ENCODE measurements at places on chromosomes 4 and X.

GRCh38 chr4:56727150-56727549, 46.1 kb upstream of the HOPX start:
- no peak for DNase-seq

- DNase-seq: no peak
These were observed 58.1 kb downstream of the FAM114A1 start for GRCh38 chr4:38925492-38926413.

GRCh38 chrX:19347916-19348315, 4.2 kb downstream of the PDHA1 start:
- DNase-seq: no peak

- no peak for DNase-seq
These were observed 7.6 kb downstream of the PRRG3 start for GRCh38 chrX:151702741-151703340.

GRCh38 chr4:107877361-107877760, 52.6 kb downstream of the SGMS2 start:
- no peak for DNase-seq

- DNase-seq: no peak
These were observed 641.9 kb downstream of the NLGN4X start for GRCh38 chrX:5586726-5587125.

DNA sequence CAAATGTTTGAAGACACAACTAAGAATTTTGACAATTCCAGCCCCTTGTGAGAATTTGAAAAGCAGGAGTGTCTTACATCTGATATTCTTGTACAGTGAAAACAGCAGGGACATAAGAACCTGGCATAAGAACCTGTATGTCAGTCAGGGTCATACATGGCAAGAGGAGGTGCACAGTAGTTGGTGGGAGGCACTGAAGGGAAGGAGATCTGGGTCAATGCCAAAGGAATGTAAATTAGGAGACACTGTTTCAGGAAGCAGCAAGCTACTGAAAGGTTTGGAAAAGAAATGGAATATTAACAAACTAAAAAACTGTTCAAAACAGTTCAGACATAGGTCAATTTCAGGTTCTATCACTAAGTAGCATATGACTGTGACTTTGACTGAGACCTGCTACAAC, 25.0 kb upstream of the SPP1 start:
- DNase-seq: no peak

DNA sequence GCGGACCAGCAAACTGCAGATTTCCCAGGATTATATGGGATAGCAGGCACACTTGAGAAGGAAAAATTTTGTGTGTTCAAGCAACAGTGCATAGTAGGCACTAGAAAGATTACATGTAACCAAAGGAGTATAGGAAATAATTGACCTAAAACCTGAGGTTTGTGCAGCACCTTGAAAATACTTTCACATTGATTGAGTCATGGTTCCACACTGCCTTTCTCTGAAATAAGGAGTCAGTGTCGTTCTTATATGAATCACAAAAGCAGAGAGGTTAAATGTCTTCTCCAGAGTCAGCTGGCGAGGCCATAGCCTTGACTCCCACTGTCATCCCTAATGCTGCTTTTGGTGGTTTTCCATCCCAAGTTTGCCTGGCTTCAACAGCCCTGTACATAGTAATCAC, 138.9 kb downstream of the SOWAHB start:
- DNase-seq: no peak

DNA sequence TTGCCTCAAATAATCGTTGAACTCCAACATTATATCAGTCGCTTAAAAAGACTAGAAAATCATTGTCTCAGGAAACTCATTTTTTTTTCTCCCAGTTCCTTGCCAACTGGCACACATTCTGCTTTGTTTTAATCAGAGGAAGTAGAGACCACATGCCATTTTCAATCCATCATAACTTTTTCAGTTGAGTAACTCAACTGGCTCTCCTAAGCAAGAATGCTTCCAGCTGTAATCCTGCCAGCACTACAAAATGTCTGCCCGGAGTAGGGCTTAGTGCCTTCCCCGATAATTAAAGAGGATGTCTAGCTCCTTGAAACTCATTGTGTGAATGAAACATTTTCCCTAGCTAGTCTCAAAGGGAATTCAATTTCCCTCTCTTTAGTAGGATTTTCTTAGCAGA, 33.0 kb downstream of the FREM3 start:
- no peak for DNase-seq

DNA sequence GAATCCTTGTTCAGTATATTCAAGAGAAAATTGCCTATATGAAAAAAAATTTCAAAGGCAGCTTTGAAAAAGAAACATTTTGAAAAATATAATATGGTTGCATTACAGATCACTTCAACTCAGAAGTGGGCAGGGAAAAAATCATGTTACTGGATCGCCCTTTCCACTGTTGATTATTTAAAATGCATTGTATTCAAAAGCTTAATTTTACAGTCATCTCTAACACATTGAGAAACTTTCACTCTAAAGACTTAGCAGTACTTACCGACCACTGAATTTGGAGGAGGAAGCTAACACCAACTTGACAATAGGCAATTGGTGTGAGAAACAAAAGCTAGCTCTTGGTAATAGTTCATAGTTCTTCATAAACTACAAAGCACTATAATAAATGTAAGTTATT, 101.9 kb downstream of the CEP135 start:
- no peak for DNase-seq

DNA sequence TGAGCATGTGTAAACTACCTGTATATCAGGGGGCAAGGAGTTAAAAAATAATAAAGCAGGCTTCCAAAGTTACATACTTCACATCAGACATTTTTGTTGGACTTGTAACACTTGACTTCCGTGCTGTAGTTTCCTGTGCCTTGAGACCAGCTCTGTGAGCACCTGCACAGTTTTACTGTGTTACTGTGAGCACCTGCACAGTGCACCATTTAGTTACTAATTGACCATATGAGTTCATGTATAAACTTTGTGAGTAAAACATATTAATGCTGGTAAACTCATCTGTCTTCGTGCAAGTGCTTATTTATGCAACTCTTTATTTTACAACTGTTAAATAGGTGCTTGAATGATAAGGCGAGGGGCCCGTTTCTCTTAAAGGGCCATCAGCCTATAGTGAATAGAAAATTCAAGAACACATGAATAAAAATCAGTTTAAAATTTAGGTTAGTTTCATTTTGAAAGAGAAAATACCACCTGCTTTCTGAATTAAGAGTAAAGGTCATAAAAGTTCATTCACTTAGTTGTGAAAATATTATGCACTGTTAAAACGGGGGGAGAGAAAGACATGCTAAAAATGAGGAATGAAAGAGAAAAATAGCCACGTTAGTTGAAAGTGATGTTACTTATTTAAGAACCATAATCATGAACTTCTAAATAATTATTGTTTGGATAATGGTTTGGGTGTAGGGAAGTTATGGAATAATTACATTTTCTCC, 42.4 kb downstream of the USP9X start:
- DNase-seq: no peak

DNA sequence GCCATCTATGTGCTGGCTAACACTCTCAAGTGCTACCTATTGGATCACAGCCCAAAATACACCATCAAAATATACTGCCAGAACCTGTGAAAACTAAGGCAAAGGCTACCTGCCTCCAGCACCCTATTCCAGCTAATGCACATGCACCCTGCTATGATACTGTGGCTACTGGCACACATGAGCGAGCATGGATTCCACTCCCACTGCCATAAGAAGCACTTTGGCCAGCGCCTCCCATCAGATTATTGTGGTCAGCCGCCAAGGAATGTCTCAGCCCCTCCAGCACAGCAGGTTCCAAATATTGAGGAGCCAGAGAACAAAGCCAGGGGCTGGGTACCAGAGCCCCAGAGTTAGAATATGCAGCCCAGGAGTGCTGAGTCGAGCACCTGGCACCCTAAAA, 32.5 kb upstream of the TMPRSS11F start:
- no peak for DNase-seq

DNA sequence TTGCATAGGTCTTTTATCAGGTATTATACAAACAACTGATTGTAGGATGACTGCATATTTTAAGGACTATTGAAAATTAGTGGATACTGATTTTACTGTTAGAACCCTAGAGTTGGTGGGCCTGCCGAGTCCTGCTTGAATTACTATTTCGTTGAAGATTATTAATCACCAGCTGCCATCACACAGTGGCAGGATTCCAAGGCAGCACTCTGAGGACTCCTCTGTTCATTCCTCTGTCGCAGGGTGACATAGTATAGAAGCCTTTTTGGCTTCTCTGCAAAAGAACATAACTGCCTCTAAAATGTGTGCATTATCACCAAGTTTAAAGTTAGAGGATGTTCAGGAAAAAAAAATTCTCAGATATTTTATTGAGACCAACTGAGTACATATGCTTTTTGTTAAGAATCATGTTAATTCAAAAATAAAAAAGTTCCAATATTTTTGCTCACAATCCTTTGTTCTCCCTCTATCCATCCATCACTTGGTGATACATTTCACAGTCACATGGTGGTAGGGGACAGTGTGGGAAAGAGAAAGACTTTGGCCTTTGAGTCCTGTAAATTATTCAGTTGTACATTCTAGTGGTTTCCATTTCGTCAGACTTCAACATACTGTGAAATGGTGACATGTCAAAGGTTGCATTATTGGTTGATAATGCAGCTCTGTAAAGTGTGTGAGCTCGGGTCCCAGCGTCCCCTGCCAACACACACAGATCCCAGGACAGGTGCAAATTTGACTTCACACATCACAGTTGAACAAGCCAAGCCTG, 332.5 kb downstream of the GRID2 start:
- DNase-seq: no peak

DNA sequence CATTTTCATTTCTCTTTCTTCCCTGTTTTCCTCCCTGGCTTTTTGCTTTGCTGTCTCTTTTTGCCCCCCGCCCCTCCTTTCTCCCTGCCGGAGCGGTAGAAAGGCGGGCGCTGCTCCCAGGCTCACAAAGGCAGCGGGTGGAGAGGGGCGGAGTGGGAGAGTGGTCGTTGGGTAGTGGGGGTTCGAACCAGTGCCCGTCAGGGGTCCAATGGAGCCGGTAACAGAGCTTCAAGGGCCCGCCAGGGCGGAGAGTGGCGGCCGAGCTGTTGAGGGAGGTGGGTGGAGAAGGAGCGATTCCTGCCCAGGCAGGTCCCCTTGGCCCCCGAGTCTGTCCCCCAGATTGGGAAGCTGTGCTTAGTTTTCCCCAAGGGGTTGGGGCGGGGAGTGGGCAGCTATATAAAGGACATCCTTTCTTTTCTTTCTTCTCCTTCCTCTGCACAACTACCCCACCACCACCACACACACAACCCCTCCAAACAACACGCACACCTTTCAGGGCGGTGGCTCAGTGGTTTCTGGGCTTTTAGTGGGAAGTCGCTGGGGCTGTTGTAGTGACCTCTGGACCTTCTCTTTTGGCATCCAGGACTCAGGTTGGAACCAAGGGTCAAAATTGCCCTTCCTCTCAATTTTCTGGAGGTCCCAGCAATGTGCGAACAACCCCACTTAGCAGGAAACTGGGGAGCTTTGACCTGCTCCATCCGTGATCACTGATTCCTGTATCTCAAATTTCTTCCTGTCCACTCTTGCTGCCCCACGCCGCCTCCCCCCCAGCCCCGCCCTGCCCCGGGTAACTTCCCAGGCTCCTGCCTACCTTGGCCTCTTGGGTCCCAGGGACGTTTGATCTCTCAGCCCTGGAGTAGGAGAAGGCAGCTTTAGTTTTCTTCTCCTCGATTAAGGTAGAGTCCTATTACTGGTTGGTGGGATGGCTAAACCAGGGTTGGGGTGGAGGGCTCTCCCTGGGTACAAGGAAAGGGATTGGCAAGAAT, 1.9 kb downstream of the EFNB1 start:
- no peak for DNase-seq

DNA sequence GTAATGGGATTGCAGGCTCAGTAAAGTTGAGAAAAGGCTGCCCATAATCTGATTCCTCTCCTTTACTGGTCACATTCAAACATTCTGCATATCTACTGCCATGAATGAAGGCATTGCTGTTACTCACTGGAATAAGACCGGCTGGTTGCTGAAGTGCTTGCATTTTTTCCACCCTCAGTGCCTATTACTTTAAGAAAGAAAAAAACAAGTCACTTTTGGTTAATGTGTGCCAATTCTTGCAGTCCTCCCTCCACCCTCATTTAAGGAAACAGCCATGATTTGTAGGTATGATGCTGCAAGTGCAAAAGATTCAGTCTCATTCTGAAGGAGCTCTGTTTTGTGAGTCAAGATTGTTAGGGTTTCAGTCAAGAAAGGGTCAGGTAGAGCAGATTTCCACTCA, 94.9 kb downstream of the EMCN start:
- no peak for DNase-seq

DNA sequence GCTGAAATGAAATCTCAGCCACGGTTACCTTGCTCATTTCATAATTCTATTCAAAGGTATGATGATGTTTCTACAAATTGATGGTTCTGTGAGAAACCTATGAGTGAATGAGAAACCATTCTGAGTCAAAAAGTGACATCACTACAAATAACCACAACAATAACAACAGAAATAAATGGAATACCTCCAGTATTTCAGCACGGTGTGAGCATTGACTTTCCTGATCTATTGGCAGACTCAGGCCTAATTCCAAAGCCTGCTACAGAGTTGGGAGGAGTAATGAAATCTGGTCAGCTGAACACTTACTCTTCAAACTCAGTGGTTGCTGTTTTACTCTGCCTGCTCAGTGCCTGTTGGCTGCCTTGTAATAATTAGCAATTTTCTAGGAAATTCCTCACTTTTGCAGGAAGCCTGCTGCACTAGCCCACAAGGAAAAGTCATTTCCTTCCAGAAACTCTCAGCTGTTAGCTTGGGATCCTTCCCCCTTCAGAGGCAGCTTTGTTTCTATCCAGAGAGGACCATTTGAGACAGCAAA, 18.8 kb upstream of the SYNPO2 start:
- DNase-seq: no peak

DNA sequence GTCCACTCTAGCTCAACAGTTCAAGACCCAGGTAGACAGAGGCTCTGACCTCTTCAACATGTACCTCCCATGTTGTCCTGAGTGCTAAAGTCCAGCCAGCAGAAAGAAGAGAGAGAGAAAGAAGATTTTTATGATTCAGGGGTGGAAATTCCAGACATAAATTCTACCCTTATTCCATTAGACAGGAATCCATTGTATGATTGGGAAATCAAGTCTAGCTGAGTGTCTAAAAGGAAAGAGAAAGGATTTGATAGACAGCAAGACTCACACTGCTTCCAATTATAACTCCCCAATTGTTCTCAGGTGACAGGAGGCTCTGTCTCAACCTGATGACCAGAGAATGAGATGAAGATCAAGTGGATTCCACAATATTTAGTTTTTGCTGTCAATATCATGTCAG, 27.9 kb upstream of the PGM2 start:
- DNase-seq: no peak

DNA sequence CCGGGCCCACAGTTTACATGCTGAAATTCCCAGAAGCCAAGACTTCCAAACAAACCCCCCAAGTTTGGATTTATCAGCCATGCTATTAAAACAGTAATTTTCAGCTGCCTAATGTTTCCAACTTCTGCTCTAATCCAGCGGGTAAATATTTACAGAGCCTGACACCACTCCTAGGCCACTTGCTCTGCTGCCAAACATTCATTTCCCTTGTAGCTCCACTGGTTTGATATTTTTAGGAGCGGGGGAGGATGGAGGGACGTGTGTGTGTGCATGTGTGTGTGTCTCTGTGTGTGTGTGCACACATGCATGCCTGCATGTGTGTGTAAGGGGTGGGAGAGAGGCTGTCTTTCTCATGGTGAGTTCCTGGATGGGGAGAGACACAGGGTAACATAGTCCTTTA, 115.7 kb upstream of the PJA1 start:
- no peak for DNase-seq

All from stimulated activated CD8-positive, alpha-beta memory T cell treated with anti-CD3 and anti-CD28 coated beads, Interleukin-2, amount 100 ng/mL, for 48 hours (primary cell).